ENCODE measurements at places on chromosomes 12 and 14.

DNA sequence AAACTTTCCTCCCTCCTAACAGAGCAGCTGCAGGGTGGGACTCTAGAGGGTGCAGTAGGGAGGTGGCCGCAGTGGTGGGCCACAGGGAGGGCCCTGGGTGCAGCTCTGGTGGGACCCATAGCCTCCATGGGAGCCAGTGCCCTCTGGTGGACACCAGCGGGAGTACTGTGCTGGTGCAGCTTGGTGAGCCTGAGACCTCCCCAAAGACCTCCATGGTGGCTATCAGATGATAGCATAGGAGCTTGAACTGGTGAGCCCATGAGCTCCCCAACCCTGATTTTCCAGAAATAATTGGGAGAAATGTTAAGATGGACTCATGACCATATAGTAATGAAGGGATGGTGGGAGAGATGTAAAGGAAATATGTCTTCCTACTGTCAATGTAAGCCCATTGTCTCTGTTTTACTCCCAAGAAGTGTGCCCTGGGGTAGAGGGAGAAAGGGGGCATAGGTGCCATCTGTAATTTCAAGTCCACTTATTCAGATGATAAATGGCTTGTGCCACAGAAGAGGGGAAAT is 98.7 kb downstream of the GAS2L3 start:
- no peak for DNase-seq

GRCh38 chr12:123801573-123802178 is 39.6 kb downstream of the DNAH10 start:
- DNase-seq, result no peak

DNA sequence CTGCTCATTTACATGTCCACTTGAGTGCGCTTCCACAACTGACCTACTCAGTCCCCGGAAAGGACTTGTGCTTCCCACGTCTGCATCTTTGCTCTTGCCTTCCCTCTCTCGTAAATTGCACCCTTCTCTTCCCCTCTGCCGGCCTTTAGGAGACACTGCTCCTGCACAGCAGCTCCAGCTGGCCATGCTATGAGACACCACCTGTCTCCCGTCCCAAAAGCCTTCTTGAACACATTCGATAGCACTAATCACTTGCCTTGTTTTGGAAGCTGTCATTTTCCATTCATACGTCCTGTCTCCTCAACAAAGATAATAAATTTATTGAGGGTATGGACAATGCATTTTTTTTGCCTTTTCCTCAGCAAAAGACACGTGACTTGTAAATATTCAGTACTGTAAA is 15.7 kb upstream of the KCNA1 start:
- no peak for DNase-seq

GRCh38 chr12:53466640-53467039 is 14.7 kb downstream of the PCBP2 start:
- no peak for DNase-seq

DNA sequence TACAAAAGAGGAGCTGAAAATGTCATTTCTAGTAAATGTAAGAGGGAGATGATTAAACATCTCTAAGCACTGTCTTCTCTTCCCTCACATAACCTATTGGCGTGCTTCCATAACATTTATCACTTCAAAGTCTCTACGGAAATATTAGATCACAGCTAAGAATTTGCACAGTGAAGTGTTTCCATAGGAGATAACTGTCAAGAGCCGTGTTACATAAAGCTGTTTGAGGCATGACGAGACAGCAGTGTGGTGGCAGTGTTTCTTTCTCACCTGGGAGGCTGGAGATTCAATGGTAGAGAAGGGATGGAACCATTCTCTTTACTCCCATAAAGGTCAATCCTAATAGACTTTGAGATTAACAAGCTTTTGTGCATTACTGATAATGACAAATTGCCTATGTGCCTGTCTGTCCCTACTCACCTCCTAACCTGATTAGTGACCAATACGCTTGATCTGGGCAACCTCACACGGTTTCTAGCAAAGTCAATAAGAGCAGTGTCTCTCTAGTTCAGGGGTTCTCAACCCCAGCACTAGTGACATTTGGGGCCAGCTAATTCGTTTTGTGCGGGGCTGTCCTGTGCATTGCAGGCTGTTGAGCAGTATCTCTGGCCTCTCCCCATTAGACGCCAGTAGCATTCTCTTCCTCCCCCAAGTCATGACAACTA is 35.3 kb downstream of the FBXW8 start:
- DNase-seq, result no peak

DNA sequence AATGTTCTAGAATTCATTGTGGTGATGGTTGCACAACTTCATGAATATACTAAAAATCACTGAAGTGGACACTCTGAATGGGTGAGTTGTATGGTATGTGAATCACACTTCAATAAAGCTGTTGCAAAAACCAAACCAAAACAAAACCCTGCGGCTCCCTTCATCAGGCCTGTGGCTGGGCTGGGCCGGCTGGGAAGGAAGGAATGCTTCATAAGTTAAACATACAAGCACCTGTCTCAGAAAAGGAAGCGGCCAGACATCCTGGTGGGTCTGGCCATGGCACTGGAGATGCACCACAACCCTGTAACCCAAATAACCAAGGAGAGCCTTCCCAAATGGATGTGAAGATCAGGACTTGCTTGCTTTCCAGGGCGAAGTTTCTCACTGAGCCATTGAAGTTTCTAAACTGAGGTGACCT is 34.9 kb downstream of the TTC7B start:
- no peak for DNase-seq

- DNase-seq, result no peak
These were observed 20.9 kb downstream of the POMT2 start for GRCh38 chr14:77299771-77300170.

- no peak for DNase-seq
These were observed 2.0 kb upstream of the ERC1 start for GRCh38 chr12:989051-989450.

- DNase-seq, result no peak
These were observed 91.1 kb upstream of the BCL11B start for GRCh38 chr14:99363051-99363450.

- no peak for DNase-seq
These were observed 91.0 kb downstream of the NTN4 start for GRCh38 chr12:95699579-95699978.

GRCh38 chr14:81523616-81524015 is 10.0 kb downstream of the SEL1L start:
- no peak for DNase-seq

DNA sequence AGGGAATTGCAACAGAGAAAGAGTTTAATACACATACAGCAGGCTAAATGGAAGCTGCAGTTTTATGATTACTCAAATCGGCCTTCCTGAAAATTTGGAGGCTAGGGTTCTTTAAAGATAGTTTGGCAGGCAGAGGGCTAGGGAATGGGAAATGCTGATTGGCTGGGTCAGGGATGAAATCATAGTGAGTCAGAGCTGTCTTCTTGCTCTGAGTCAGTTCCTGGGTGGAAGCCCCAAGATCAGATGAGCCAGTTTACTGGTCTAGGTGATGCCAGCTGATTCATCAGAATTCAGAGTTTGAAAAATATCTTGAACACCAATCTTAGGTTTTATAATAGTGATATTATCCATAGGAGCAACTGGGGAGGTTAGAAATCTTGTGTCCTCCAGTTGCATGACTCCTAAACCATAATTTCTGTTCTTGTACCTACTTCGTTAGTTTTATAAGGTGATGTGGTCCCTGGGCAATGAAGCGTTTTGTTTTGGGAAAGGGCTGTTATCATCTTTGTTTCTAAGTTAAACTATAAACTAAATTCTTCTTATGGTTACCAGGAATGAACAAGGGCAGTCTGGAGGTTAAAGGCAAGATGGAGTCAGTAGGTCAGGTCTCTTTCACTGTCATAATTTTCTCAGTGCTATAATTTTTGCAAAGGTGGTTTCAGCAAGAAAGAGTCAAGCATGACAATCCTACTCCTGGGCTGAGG is 257.8 kb upstream of the CCDC196 start:
- DNase-seq, result no peak

GRCh38 chr12:6827982-6828780 is at the start of gene P3H3:
Gene P3H3 (plus strand): TSS chr12:6828407. CDS start chr12:6828441, 34 bp downstream.
- DNase-seq, result peak; percentile 98

DNA sequence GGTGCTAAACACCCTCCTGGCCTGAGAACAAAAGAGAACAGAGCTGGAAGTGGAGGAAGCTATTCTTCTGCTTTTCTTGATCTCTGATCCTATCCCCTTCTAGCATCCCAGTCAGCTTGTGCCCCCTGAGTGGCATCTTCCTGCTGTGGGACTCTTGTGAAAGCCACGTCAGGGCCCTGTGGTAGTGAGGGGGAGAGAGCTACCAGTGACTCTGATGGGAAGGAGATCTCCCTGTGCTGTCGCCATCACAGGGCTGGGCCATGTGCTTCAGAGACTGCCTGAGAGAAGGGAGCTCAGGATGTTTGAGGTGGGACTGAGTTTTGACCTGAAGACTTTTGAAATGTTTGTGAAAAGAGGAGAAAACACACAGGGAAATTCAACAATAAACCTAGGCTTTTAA is 107.6 kb upstream of the FUT8 start:
- no peak for DNase-seq

DNA sequence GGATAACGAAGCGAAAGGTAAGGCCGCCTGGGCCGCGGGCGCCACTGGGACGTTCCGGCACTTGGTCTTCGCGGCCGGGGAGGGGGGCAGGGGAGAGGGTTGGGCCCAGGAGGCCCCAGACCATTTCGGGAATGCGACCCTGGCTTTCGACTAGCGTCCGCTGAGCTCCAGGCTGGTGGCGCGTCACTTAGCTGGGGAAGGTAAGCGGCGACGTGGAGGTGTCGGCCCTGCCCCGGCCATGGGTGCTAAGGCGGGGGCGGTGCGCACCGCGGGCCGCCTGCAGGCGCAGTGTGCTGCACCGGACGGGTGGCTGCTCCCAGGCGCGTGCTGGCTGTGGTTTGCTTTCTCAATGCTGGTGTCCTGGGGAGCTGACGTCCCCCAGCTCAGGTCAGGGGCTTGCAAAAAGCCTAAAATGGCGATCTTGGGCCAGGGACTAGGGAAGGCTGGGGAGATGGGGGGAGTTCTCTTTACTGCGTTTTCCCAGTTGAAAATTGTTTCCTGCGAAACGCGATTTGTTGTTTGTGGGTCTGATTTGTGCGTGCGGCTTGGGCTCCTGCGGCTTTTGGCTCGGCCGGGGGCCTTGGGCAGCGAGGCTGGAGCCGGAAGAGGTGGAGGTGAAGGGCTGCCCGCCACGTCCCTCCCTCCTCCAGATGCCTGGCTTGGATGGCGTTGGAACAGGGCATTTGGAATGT is 1.2 kb downstream of the HOXC10 start:
- no peak for DNase-seq

GRCh38 chr12:90058704-90059103 is 350.1 kb upstream of the ATP2B1 start:
- DNase-seq, result no peak

DNA sequence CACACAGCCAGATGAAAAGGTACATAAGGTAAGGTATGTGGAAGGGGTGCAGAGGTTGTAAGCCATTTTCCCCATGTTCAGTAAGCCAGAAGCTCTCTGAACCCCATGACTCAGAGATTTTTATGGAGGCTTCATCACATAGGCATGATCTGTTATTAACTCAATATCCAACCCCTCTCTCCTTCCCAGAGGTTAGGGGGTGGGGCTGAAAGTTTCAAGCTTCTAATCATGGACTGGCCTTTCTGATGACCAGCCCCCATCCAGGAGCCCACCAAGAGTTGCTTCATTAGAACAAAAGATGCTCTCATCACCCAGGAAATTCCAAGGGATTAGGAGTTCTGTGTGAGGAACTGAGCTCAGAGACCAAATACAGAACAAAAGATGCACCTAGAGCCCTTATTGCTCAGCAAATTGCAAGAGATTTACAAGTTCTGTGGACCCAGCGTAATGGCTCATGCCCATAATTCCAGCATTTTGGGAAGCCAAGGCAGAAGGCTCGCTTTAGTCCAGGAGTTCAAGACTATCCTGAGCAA is 103.2 kb upstream of the DAAM1 start:
- DNase-seq, result no peak

GRCh38 chr14:41037388-41037787 is 569.3 kb upstream of the LRFN5 start:
- DNase-seq, result no peak

DNA sequence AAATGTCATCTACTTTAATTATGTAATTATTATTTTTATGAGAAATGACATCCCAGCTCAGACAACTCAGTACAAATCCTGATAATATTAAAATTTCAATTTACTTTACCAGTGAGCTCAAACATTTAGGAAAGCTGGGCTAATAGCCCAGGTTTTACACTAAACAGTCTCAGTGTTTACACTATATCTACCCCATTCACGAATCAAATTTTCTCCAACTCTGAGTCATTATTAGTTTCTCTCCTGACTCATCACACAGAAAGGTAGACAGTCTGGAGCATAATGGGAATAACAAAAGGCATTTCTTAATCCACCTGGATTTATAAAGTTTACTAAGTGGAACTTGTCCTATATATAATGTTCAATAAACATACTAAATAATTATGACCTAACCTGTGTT is 5.7 kb downstream of the PAWR start:
- no peak for DNase-seq
